ENCODE measurements at places on chromosomes 16 and 17.

DNA sequence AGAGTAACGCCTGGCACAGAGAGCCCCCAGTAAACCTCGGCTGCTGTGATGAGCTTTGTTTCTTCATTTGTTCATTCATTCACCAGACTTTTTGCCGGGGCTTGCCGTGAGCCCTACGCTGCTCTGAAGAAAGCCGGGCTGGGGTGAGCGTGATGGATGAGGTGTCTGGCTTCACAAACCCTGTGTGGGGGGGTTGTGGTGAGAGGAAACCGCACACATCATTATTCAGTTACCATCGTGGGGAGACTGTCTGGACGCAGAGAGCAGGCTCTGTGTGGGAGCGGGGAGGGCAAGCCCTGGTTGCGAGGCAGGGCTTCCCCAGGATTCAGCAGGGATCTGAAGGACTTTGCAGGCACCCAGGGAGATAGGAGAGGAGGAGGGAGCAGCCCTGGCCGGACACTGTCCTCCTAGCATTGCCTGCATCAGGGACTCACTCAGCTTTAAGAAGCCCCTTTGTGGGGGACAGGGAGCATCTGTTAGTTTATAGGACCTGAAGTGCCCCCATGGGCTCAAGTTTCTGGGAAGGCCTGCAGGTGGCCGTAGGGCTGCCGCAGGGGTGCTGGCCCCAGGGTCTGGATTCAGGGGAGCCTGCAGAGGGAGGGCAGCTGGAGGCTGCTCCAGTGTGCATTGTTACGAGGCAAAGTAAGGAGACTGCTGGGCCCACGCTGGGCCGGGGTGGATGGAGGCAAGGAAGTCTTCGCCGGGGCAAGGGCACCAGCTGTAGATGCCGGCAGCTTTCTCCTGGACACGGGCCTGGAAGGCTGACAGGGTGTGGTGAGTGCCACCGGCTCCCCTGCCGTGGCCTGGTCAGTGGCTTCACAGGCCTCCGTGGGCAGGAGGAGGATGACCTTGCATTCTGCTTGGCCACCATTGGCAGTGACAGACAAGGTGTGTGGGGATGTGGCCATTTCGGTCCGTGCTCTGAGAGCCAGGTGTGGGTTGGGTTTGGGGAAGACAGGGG, 334.5 kb downstream of the SEC14L1 start:
- DNase-seq, result peak; percentile 68

DNA sequence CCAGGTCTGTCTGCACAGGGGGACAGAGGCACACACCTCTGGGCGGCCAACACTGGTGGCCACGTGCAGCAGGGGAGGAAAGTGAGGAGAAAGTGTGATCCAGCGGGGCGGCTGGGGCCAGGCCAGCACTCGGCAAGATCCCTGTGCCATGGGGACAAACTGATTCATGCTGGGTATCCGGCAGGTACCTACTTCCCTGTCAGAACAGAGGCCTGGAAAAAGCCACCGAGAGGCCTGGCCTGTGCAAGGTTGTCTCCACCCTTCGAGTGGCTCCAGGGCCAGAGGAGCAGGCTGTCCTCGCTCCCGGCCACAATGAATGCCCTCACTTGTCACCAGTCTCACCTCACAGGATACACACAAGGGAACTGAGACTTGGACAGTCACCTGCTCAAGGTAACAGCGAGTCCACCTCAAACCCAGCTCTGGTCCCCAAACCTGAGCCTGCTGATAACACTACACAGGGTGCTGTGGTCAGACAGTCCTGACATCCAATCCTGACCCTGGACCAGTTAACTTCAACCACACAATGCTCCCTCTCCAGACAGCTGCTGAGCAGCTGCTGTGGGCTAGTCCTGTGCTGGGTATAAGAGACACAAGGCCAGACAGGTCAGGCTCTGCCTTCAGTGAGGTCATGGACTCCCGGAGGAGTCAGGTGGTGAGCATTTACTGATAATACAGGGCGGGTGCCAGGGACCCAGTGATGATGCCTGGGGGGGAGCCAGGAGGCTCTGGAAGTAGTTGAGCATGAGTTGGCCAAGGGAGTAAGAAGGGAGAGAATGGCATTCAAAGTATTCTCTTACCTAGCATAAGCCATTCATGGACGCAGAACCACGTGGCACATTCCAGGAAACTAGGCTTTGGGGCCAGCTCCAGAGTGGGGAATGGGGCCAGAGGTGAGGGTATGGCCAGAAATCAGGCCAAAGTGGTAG, 53.0 kb downstream of the VAC14 start:
- DNase-seq, result no peak

GRCh38 chr17:49224198-49224996, 6.2 kb downstream of the PHOSPHO1 start:
- DNase-seq, result peak; percentile 25

- peak; percentile 54 for DNase-seq
These were observed at the start of gene KIF19 for GRCh38 chr17:74325743-74326379. TSS of gene KIF19 (plus strand) at chr17:74326226. CDS start at chr17:74326350, 124 bp downstream.

- DNase-seq, result no peak
These were observed 58.6 kb downstream of the WSB1 start for GRCh38 chr17:27352448-27353032.

DNA sequence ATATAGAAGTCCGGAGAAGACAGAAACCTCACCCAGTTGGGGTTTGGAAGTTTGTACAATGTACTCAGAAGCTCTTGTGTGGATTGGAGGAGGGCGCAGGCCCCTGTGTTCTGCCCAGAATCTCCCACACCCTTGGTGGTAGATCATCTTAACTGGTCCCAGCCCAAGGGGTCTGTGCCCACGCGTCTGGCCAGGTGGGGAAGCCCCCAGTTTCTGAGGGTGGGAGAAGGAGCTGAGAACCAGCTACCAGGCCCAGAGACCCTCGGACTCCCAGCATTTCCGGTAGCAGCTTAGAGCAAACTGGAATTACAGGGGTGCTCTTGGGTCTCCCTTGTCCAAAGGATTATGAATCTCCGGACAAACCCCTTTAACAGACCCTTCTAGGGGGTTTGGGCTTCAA, 2.3 kb upstream of the PPP1R9B start:
- no peak for DNase-seq

DNA sequence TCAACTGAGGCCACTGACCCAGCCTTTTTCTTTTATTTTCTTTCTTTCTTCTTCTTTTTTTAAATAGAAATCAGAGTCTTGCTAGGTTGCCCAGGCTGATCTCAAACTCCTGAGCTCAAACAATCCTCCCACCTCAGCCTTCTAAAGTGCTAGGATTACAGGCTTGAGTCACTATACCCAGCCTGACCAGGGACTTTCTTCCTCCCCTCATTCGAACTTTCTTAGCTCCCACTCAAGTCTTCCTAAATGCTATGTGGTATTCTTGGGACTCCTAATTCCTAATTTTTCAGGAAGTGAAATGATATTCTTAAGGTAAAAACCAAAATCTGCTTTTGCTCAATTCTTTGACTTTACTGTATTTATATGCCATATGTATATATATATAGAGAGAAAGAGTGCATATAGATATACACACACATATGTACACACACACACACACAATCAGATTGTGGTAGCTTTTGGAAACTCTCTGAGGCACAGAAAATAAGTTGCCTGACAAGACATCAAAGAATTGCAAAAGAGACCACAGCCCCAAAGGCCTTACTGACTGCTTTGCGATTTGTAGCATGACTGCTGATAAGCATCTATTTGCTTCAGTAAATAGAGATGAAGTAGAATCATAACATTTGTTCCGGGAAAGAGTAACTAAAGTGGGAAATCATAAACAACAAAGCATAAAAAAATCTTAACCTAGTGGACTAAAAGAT, 9.5 kb upstream of the AMZ2 start:
- no peak for DNase-seq

DNA sequence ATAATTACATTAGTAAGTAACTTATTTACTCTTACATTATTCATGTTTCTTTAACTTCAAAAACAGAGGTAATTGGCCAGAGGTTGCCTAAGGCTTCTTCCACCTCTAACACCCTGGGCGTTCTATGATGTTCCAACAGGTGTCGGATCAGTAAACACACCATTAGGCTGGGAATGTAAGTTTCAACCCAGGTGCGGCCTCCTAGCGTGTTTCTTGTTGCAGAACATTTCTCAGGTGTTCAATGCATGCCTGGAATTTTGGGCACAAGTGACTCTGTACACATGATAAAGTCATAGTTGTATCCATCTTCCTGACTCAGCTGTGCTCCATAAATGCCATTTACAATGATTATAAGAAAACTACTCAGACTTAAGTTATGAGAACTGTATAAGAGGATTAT, 1.0 kb downstream of the KRTAP2-2 start:
- DNase-seq, result no peak

GRCh38 chr16:29729116-29729521, 16.7 kb downstream of the C16orf54 start:
- no peak for DNase-seq

DNA sequence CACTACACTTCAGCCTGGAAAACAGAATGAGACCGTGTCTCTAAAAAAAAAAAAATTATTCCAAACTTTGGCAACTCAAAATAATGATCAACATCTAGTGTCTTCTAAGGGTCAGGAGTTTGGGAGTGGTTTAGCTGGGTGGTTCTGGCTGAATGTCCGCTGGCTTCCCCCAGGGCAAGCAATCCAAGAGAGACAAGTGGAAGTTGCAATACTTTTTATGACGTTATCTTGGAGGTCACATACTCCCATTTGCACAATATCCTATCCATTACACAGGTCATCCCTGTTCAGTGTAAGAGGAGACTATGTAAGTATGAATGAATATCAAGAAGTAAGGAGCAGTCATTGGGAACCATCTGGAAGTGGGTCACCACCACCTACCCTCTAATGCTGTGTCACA, 15.2 kb upstream of the CLEC3A start:
- DNase-seq, result no peak
